Osteocyte (in vitro differentiated cells): ENCODE measurements at places on chromosomes 4 and X. TPM values are rescaled to one million over a fixed set of nuclear protein-coding genes. Genes with fewer than 3 reads are reported as not detected.

The PAK3 gene
- total RNA-seq, result not detected in 2 replicates

The UNC5C gene
- 0.70 and 0.71 TPM in 2 replicates for total RNA-seq

The TRAM1L1 gene
- total RNA-seq, result 5.6 and 5.9 TPM in 2 replicates

DNA sequence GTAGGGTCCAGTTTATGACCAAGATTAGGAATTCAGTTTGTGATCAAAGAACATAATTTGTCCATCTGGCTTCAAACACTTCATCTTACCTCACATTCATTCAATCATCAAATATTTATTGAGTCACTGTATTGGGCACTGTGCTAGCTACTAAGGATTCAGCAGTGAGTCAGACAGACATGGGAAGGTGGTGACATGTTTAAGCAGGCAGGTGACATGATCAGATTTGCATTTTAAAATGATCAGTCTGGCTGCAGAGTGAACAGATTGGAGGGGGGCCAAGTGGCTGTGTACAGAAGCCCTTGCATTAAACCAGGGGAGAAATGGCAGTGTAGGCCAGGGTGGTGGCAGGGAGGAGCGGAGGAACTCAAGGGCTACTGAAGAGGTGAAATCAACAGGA is 25.1 kb upstream of the APLN start:
- peak; percentile 23 for DNase-seq

DNA sequence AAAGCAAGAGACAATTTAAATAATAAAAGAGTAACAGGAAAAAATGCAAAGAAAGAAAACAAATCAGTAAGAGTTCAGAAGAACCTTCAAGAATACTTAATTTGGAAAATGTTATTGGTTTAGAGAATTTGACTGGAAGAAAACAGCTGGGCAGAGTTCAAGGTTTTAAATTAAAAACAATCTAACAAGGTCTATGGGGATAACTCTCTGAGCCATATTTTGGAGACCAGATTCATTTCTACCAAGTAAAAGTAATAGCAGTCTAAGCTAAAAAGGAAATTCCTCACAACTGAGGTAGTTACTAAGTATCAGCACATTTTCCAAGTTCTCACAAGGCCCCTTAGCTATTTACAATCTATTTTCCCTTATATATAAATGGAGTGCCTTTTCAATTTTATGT is 82.4 kb upstream of the TFDP3 start:
- DNase-seq, result no peak

DNA sequence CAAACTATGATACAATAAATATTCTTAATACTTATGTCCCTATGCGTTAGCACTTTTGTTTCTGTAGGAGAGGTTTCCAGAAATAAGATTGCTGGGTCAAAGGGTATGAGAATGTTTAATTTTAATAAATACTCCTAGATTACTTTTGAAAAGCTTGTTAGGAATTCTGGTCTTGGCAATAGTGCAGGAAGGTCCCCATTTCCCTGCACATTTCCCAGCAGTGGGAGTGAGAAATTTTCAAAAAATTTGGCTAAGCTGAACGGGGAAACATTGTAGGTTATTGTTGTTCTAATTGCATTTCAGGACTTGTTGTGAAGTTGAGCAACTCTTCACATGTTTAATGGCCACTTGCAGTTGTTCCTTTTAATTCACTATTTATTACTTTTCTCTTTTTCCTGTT is 27.1 kb downstream of the IGFBP7 start:
- no peak for DNase-seq

- no peak for DNase-seq
Measured at GRCh38 chr4:180422989-180423711, 1820.1 kb upstream of the TENM3 start.

DNA sequence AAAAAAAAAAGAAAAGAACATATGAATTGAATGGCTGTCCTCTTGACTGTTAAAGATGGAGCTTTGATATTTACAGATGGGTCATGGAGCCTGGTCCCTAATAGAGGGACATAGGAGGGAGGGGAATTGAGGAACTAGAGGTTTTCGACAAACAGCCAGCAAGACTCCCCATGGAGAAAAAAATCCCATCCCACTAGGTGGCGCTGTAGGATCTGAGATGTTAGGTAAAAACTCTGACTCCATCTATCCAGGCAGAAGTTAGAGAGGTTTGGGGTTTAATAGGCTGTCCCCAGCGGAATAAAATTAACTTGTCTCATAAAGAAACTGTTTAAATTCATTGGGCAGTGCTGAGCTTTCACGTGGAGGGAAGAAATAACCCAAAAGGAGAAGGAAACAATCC is 45.9 kb downstream of the HMGB2 start:
- DNase-seq, result no peak

- no peak for DNase-seq
Measured at GRCh38 chrX:136827026-136827425, 46.3 kb upstream of the ARHGEF6 start.

DNA sequence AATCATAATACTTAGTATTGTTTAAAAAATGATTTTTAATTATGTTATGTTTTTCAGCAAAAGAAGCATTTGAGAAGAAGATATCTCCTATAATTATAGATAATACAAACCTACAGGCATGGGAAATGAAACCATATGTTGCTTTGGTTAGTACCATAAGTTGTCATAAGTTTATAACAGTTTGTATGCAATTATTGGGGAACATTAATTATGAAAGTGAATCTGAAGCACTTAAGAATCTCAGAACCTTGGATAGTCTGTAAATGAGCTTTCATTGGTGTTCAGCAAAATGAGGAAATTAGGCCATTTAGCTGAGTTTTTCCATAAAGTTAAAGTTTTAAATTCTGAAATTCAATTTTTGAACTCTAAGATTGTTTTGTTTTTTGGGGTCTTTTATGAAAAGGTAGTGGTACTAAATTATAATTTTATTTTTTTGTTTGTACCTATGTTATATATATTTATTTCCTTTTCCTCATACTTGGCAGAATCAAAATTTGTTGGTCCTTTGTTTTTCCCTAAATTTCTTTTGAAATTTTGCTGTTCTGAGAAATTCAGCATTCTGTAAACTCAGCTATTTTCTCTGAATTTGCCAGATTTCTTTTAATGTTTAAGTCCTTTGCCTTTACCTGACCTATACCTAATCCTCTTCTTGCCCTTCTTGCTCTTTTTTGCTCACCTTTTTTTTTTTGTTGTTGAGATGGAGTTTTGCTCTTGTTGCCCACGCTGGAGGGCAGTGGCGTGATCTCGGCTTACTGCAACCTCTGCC is 55.6 kb downstream of the N4BP2 start:
- no peak for DNase-seq

GRCh38 chr4:37732526-37733186 is 46.5 kb upstream of the RELL1 start:
- DNase-seq, result no peak

- DNase-seq, result no peak
Measured at GRCh38 chrX:11953615-11954014, 184.7 kb upstream of the FRMPD4 start.
